Skin of body (tissue), 3 donors: ENCODE measurements at places on chromosomes 6 and 20. TPM values are rescaled to one million over a fixed set of nuclear protein-coding genes. Genes with fewer than 3 reads are reported as not detected.

- no peak for DNase-seq
Observed at GRCh38 chr6:129175066-129175465, 292.1 kb downstream of the LAMA2 start.

Gene ESF1
- 17.9 TPM for total RNA-seq

Gene ADGRF1
- 0.10 TPM for total RNA-seq

DNA sequence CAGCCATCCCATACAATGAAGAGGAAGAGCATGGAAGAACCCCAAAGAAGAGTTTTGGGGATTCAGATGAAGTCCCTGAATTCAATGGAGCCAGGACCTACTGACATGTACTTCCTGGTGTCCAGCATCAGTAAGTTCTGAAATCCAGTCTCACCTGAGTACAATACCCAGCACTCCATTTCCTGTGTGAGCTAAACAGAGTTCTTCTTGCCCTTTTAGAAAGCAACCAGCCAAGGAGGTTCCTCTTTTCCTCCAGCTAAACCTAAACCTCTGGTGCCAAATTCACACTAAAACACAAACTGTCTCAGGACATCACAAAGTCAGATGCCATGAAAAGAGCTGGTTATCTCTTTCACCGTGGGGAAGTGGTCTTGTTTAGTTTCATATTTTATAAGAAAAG, 71.5 kb downstream of the PKHD1 start:
- no peak for DNase-seq

- no peak for DNase-seq
Observed at GRCh38 chr6:39310542-39310941, 3.7 kb downstream of the KCNK17 start.

DNA sequence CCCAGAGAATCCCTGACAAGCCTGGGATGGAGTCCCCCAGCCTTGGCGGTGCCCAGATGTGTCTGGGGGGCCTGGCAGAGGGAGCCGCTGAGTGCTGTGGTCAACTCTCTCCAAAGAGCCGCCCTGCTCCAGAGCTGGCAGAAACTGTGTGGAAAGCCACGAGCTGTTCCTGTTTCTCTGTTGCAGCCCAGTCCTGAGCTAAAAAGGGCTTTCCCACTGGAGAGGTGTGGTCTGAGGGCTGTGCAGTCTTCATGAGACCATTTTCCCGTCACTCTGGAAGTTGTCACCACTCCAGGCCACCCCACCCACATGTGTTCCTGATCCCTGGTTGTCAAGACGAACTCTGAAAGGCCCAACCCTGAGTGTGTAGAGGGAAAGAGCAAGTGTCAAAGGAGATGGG, 99.7 kb upstream of the KCNK16 start:
- peak; percentile 47 for DNase-seq

DNA sequence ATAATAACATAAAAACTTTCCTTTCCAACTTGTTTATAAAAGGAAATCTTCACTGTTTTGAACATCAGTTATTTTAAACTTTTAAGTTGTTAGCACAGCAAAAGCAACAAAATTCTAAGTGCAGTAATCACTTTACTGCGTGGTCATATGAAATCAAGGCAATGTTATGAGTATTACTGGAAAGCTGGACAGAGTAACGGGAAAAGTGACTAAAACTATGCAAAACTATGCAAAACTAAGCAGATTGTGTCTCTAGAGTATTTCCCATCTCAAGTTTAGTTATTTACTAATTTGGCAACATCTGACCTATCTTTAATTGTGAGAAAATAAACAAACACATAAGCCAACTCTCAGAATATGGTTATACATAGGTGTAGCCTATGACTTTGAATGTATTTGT, 10.9 kb upstream of the ANKEF1 start:
- no peak for DNase-seq

Gene TEAD3
- total RNA-seq = 14.3 TPM

Gene ADGRG6
- 43.5 TPM for total RNA-seq

DNA sequence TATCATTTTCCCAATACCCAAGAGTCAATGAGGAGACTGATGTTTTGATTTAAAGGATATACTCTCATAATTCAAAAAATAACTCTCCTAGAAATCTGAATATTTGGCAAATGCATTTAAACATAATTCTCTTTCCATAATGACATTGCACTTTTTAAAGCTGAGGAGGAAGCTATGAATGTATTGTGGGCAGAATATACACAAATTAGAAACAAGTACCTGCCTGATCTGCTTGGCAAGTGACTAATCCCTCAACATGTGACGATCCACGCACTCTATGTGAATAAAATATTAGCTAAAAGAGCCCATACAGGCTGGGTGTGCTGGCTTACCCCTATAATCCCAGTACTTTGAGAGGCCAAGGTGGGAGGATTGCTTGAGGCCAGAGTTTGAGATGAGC, 88.3 kb upstream of the CCDC28A start:
- no peak for DNase-seq

Gene C6orf163
- total RNA-seq = 5.6 TPM

GRCh38 chr6:9155836-9156235, 720.5 kb upstream of the SLC35B3 start:
- no peak for DNase-seq

- DNase-seq = peak; percentile 13
Observed at GRCh38 chr6:29631860-29632731, 887 bp downstream of the GABBR1 start.

Gene RHAG
- total RNA-seq = 5.8 TPM

GRCh38 chr20:21033817-21034216, 72.3 kb downstream of the LINC00237 start:
- DNase-seq = no peak

- DNase-seq = no peak
Observed at GRCh38 chr6:134170844-134171243, 118.4 kb upstream of the SLC2A12 start.
